ENCODE measurements at places on chromosomes 13 and 19.

- no peak for DNase-seq
These were observed 152.1 kb downstream of the POSTN start for GRCh38 chr13:37446503-37446902.

GRCh38 chr13:25847145-25847544, 204.7 kb downstream of the SHISA2 start:
- DNase-seq = no peak

- DNase-seq = no peak
These were observed 12.2 kb downstream of the ARGLU1 start for GRCh38 chr13:106555631-106556328.

GRCh38 chr19:6768236-6768785, 1.1 kb upstream of the SH2D3A start:
- no peak for DNase-seq

GRCh38 chr19:41420101-41420880, 6.9 kb downstream of the B3GNT8 start:
- no peak for DNase-seq

All from activated CD4-positive, alpha-beta T cell treated with anti-CD3 and anti-CD28 coated beads for 24 hours (primary cell).